ENCODE measurements at places on chromosomes 2 and 18.

- peak; percentile 3 for DNase-seq
Measured at GRCh38 chr2:225334514-225334913, 65.0 kb upstream of the NYAP2 start.

GRCh38 chr18:37566479-37567060 is 972 bp upstream of the CELF4 start:
- DNase-seq, result no peak

DNA sequence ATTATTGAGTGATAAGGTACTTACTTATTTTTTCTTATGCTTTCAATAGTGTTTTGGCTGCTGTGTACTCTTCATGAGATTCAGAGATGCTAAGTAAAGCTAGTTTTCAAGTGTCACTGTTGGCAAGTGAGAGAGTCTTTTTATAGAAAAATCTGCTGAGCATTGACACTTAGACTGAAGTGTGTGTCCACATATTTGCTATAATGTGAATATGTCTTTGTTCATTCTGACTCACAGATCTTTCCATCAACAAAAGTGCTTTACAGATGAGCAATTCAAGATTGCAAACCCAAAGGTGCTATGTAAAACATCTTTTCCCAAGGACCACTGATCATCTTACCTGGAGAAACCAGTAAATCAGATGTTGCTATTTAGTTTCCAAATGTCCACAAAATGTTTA is 410.6 kb upstream of the FIGN start:
- no peak for DNase-seq

DNA sequence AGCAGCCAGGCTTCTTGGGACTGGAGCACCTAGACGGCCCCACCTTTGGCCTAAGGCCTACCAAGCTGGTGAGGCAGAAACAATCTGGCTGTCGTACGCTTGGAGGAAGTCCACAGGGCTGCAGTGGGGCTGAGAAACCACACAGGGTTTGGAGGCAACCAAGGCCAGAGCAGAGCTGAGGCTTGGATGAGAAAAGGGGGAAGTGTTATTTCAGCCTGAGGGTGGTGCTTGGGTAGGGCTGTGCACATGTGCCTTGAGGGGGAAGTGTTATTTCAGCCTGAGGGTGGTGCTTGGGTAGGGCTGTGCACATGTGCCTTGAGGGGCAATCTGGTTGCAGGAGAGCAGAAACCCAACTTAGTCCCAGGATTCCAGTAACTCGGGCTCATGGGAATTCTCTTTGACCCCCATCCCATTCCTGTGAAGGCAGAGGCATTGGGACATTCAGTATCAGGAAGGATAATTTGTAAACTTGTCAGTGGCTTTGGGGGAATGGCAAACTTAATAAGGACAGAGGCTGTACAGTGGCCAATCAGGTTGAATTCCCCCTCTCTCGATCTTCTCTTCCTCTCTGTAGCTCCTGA is 971 bp upstream of the FBXO41 start:
- no peak for DNase-seq

GRCh38 chr2:200426754-200427153 is 83.1 kb downstream of the KCTD18 start:
- no peak for DNase-seq

- peak; percentile 88 for DNase-seq
Measured at GRCh38 chr2:205642599-205643356, 39.5 kb upstream of the NRP2 start.

GRCh38 chr2:26018184-26019055 is 15.5 kb upstream of the RAB10 start:
- no peak for DNase-seq

GRCh38 chr18:46657115-46657955 is at the start of gene LOXHD1:
Gene LOXHD1 (minus strand): TSS chr18:46657220. CDS start chr18:46657033, 187 bp downstream.
- DNase-seq, result no peak

GRCh38 chr2:178732913-178733312 is 74.3 kb downstream of the TTN start:
- no peak for DNase-seq

- DNase-seq, result no peak
Measured at GRCh38 chr2:195632856-195633572, 24.0 kb upstream of the SLC39A10 start.

- DNase-seq, result no peak
Measured at GRCh38 chr18:57008001-57008686, 138.7 kb upstream of the BOD1L2 start.

DNA sequence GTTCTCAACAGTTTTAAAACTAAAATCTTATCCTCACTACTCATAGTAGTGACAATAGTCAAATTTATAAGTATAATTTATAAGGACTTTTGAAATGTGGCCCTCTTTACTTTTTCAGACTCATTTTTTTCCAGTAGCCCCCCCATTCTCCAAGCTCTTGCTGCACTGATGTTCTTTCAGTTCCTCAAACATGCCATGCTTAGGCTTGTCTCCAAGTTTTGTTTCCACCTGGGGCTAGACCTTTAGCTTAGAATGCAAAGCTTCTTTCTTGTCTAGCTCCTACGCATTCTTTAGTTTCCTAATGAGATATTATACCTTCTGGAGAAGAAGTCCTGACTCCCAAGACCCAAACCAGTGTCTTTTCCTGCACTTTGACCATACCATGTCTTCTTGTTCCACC is 222.6 kb downstream of the NOL4 start:
- DNase-seq, result no peak

DNA sequence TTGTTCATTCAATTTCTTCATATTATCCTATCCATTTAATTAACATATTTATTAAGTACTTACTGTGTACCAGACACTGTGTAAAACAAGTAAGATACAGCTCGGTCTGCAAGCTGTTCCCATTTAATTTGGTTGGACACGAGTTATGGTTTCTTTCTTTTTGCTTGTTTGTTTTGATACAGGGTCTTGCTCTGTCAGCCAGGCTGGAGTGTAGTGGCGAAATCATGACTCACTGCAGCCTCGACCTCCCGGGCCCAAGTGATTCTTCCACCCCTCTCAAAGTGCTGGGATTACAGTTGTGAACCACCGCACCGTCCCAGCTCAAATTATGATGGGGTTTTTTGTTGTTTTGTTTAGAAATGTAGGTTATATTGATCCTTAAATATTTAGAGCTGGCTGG is 9.0 kb downstream of the CYBRD1 start:
- no peak for DNase-seq

- no peak for DNase-seq
Measured at GRCh38 chr2:28344756-28345373, 47.8 kb upstream of the FOSL2 start.

GRCh38 chr2:86352727-86353221 is 15.3 kb upstream of the REEP1 start:
- DNase-seq, result no peak

DNA sequence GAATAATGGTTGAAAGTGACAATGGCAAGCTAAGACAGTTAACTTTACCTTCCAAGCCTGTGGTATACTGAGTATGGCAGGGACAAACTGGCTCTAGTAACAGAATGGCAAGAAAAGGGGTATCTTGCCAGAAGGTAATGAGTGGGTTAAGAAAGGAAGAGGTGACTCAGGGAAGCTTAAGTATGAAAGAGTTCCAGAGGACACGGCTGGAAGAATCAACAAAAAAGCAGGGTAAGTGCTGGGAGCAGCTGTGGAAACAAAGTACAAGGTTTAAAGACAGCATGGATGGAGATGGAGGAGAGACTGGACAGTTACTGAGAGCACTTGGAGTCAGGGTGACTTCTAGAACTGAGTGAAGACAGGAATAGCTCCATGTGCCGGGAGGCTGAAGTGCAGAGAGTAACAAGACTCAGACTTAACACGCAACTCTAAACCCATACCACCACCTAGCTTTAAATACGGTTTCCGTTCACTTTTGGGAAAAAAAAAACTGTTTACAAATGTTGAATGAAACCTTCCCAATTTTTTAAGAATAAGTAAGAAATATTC is 69.0 kb downstream of the REV1 start:
- DNase-seq, result no peak

- DNase-seq, result no peak
Measured at GRCh38 chr2:71191570-71191943, 35.3 kb downstream of the PAIP2B start.

- DNase-seq, result peak; percentile 13
Measured at GRCh38 chr2:200380833-200381542, 74.5 kb downstream of the SPATS2L start.

DNA sequence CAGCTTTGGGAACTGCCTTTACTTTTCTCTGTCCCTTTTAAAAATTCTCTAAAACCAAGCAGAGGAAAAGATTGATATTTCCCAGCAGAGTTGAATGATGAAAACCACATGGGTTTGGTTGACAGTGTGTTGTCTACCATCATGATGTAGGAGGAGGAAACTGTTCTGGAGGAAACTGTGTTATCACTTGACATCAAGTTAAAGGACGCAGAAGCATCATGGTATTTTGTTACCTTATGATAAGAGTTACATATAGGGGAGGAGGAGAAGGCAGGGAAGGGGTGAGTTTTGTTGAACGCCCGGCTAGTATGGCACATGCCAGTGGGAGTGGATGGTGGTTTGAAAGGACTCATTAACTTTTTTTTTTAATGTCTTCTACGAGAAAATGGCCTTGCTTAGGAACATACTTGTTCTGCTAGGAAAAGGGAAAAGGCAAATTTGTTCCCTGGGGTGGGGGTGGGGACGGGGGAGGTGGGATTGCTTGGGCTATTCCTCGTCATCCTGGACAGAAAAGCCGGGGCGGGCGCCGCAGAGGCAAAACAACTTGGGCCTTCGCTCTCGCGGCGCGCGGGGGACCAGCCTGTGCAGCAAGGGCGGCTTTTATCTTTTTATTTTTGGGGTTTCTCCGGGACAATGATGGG is 766 bp downstream of the TMEM17 start:
- peak; percentile 58 for DNase-seq

DNA sequence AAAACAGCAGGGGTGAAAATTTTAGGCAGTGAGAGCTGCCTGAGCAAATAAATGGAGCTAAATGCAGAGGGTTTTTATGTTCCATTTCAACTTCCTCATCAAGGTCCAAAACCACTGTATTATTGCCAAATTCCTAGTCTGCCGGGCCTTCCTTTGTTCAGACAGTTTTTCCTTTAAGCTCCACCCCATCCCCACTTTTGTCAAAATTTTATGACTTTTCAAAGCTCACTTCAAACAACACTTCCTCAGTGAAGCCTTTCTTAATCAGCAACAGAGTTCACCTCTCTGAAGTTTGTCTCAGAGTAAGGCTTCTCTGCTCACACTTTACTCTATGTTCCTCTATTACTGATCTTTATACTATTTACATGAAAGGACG is 81.3 kb downstream of the CERKL start:
- DNase-seq, result no peak

GRCh38 chr18:34098109-34098508 is 126.6 kb downstream of the NOL4 start:
- DNase-seq, result no peak

DNA sequence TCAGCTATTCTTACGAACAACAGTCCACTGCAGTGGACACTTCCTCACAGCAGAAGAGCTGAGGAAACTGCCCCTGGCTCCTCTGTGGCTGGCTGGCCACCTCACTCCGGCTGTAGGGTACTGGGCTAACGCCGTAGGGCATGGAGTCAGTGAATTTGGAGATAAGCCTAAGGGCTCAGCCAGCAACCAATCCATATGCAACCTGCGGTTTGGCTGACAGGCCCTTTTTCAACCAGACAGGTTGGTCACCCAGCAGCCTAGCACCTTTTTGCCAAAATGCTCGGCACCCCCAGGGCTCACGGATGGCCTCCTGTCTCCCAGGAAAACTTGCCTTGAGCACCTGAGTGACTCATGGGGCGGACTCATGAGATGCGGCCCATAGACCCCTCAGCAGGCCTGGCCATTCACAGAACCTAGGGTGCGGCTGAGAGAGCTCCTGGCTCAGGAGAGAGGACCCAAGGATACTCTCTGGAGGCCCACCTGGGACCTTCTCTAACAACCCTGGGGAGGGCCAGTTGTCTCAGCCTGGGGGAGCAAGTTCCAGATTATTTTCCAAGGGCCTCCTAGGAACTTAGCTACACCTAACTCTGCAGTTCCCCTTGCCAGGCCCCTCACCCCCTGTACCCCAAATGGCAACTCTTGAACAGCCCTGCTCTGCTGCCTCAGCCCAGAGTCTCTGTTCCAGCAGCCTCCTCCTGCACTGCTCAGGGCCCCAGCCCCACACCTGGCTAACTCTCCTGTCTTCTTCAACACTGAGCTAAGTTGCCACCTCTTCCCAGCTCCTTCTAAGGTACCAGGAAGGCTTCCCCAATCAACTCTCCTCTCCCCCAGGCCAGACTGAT is 252.1 kb downstream of the CYP26B1 start:
- no peak for DNase-seq

DNA sequence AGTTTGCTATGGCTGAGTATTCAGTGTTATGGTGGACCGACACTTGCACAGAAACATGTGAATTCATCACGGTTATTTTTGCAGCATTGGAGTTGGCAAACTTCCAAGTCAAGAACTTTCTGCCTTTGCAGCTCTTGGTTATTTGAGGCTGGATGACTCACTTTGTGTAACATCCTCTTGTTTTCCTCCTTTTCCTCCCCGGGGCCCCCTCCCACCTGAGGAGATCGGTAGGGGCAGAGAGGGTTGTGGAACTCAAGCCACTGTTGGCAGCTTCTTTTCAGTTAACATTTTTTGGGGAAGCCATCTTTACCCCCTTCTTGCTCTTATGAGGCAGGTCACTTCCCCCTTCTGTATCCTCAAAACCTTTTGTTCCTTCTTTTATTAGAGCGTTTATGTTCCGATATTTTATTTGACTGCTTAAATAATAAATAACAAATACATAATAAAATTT is 48.6 kb downstream of the DDX1 start:
- DNase-seq, result no peak

DNA sequence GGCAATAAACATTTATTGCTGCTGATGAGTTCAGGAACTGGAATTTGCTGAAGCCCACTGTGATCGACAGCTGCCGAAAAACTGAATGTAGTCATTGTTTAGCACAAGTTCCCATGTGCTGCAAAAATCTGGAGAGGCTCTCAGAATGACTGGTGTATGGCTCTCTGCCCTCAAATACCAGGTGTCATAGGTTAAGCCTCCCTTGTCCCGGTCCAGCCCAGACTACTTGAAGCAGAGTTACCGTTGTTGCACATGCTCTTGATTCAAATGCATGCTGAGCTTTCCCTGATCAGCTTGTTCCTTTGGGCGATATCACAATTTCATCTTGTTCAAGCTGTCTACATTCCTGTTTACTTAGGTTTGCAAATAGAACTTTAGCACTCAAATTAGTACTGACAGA is 625.2 kb downstream of the CPS1 start:
- DNase-seq, result no peak

DNA sequence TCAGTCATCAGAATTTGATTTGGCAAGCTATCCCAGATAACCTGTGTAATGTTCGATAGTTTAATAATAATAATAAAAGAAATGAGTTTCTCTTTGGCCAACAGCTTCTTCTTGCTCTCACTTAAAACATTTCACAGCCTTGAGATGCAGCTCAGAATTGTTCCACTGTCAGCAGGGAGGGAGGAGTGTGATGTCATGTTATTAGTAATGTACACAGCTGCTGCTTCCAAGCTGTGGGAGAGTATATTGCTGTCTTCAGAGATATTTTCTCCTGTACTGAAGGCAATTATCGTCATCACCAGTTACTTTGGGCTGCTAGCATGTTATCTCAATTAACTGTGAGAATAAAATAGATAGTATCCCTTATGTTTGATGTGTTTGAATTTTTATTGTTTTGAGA is 146.9 kb upstream of the MAP3K20 start:
- peak; percentile 68 for DNase-seq

- DNase-seq, result peak; percentile 71
Measured at GRCh38 chr2:29024882-29025430, 43.9 kb downstream of the TOGARAM2 start.
